ENCODE measurements at places on chromosomes 3 and 15.

- no peak for DNase-seq
Observed at GRCh38 chr3:6321999-6322398, 538.9 kb upstream of the GRM7 start.

GRCh38 chr3:32340039-32340438 lies 51.6 kb upstream of the CMTM7 start:
- peak; percentile 56 for DNase-seq

DNA sequence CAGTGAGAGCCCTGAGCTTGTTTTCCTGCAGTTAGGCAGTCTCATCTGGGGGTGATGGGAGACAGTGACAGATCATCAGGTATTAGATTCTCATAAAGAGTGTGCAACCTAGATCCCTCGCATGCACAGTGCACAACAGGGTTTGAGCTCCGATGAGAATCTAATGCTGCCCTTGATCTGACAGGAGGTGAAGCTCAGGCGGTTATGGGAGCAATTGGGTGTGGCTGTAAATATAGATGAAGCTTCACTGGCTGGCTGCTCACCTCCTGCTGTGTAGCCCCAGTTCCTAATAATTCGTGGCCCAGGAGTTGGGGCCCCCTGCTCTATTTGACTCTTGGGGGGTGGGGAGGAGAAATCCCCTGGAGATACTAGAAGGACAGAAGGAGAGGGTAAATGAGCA lies 309.4 kb upstream of the STT3B start:
- DNase-seq = no peak

DNA sequence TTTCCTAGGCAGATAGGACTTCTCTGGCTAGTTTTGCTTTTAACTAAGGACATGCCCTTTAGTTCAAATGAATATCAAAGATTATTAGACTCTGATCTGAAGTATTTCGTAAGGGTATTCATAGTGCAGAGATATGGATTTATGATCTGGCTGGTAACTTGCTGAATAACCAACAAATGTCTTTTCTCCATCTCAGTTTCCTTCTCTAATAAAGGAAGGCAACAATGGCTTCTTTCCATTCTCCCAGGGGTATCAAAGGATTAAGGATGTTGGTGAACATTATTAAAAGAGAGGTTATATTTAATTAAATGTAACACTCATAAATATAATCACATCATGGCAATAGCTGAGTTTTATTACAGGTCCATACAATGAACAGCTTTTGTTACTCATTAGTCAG lies 79.2 kb upstream of the STXBP5L start:
- no peak for DNase-seq

DNA sequence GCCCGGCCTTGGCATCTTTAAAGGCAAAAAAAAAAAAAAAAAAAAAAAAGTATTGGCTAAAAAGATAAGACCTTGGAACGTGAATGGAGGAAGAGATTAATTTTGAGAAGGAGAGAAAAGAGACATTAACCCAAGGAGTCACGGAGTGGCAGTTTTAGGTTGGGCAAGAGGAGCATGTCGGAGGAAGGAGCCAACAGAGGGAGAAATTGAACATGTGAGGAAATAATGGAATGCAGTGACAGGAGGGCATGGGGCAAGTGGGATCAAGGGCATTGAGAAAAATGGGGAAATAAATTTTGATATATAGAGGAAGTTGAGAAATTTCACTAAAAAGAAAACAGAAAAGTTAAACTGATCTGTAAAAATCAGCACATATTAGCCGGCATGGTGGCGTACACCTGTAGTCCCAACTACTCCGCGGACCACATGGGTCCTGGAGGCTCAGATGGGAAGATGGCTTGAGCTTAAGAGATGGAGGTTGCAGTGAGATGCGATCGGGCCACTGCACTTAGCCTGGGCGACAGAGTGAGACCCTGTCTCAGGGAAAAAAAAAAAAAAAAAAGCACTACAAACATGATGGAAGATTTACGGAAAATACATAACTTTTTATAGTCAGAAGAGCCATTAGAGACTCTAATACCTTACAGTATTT lies 1.2 kb downstream of the HAUS2 start:
- DNase-seq = no peak

- DNase-seq = peak; percentile 87
Observed at GRCh38 chr3:99875581-99875928, 57.9 kb downstream of the CMSS1 start.

DNA sequence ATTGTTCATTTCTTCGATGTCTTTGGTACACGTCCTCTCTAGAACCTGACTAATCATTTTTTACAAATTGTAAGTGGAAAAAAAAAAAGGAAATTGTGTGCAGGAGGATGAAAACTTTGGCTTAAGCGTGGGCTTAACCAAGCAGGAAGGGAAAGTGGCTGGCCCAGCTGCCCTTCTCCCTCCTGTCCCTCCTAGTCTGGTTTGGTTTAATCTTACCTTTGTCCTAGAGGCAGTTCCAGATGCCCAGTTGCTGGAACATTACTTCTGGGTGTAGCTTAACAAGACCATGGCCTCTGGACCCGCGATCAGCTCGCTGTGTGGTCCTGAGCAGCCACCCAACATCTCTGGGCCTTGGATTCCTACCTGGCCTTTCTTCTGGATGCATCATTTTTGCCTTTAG lies 15.4 kb downstream of the PAQR5 start:
- DNase-seq = no peak

- DNase-seq = no peak
Observed at GRCh38 chr15:90862487-90862886, 5.9 kb upstream of the FURIN start.

Data from fibroblast of the aortic adventitia (primary cell).